ENCODE measurements at places on chromosomes 3 and 15.

DNA sequence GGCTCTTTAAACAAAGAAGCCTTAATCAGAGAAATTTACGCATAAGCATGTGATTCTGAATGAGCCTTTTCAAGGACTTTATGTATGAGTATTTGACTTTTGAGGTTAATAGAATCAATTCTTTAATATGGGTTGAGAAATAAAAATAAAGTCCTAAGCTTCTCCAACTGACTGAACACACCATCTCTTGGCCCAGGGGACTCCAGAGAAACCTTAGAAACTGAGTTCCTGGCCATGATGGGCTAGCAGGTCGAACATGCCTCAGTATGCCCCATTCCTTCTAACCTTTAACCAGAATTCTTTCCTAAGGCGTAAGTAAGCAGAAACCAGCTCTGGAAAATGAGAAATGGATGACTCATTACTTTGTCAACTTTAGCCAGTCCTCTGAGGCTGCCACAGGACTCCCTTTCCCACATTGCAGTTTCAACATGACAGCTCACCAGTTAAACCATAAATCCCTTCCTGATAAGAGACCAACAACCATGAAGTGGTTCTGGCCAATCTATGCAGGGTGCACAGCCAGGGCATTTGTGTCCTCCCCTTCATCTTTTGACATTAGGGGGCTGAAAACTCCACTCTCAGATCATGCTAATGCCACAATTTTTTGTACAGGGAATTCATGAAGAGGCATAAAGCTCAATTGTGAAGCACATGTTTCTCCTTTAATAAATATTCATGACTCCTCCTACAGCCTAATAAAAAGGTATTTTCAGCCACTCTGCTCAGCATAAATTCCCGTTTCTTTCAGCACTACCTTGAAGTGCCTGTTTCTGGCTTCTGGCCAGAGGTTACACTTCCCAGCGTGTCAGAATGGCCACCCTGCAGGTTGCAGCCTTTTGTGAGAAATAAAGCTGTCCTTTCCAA is 33.3 kb downstream of the TM4SF18 start:
- DNase-seq, result peak; percentile 39

GRCh38 chr15:65338366-65338765 is 33.9 kb downstream of the RNU5B-1 start:
- DNase-seq, result no peak

DNA sequence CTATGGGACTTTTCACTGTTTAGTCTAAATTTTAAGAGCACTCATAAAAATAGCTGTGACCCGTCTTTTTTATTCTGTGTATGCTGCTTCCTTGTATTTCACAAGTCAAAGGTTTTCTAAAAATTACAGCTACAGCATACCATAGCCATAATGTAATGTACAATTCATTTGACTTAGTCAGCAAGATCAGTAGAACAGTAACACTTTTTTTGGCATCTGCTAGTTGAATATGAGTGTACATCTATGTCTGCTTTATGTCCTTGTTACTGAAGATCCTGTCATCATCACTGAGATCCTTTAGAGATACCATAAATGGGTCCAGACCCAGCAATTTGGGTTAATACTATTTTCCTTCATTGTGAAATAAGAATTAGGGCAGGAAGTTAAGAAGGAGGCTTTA is 42.2 kb downstream of the CMSS1 start:
- DNase-seq, result no peak

DNA sequence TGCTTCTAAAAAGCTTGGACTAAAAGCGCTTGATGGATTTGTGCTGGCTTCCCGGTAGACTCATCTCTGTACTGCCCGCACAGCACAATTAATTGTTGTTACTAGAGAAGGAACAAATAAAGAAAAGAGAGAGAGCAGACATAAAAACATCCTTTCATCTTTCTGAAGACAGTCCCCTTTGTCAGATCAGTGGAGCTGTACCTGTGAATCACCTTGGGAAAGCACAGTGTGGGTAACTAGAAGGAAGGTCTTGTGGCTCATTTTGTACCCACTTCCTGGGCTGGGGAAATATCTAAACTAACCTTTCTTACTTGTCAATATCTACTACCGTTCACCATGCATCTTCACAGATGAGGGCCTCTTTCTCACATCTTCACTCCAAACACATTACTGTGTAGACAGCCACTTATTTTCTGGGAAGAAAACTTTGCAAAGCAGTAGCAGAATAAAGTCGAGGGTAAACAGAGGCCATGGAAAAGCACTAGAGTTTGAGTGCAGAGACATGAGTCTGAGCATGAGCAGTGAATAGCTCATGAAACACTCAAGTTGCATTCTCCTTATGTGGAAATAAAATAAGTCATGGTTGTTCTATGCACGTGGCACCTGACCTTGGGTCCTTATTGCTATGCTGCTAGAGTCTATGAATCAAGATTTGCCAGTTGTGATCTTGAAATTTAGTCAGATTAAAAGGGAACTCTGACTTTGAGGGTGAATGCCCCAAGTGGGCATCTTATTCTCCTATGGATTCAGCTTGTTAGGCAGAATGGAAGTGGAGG is 169.3 kb downstream of the LPP start:
- peak; percentile 21 for DNase-seq

GRCh38 chr3:50190936-50191660 is at the start of gene GNAT1:
Gene GNAT1, plus strand, starts transcription at chr3:50191610. Its CDS starts 116 bp downstream, at chr3:50191726.
- DNase-seq, result no peak

- DNase-seq, result no peak
These were observed 172.7 kb downstream of the FAM43A start for GRCh38 chr3:194858382-194858781.
